Stimulated activated CD4-positive, alpha-beta T cell treated with anti-CD3 and anti-CD28 coated beads, Interleukin-2, amount 100 ng/mL, for 4 hours (primary cell): ENCODE measurements at places on chromosomes 11 and 22.

DNA sequence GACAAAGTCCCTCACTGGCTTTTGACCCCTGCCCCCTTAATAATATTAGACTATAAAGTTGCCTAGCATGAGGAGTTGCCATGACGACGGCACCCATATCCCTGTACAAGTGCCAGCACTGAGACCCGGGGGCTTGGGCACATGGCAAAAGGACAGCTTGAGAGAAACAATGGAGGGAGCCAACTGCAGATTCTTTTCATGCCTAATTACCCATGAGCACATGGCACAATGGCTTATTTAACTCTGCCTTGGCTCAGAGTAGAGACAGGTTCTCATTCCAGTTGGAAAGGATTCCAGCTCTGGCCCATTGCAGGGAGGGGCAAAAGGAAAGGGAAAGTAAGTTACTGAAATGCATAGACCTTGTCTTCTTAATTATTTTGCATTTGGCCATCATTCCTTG is 261.2 kb upstream of the UBASH3B start:
- no peak for DNase-seq

- DNase-seq = peak; percentile 29
Measured at GRCh38 chr11:68383976-68384501, 71.6 kb downstream of the LRP5 start.

GRCh38 chr22:17569971-17570511 is 6.7 kb downstream of the SLC25A18 start:
- no peak for DNase-seq

- no peak for DNase-seq
Measured at GRCh38 chr22:27329966-27330645, 471.4 kb downstream of the MN1 start.

GRCh38 chr22:46590334-46590733 is 29.9 kb upstream of the GRAMD4 start:
- DNase-seq = no peak

DNA sequence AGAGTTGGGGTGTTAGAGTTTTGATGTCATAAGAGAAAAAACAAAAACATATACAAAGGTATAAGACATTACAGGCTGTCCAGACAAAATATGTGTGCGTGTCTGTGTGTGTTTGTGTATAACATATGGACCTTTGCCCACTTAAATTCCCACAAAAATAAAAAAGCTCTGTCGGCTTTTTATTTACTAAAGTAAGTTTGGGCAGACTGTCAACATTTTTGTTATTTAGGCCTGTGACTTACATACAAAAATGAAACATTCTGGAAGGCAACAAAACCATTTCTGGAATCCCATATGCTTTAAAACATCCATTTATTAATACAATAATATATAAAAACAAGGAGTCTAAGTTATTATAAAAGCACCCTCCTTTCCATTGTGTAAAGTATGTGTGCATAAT is 960.1 kb upstream of the FAT3 start:
- no peak for DNase-seq
